ENCODE measurements at places on chromosomes 4 and X.

GRCh38 chr4:3461515-3462291, 1.4 kb upstream of the DOK7 start:
- DNase-seq: no peak

DNA sequence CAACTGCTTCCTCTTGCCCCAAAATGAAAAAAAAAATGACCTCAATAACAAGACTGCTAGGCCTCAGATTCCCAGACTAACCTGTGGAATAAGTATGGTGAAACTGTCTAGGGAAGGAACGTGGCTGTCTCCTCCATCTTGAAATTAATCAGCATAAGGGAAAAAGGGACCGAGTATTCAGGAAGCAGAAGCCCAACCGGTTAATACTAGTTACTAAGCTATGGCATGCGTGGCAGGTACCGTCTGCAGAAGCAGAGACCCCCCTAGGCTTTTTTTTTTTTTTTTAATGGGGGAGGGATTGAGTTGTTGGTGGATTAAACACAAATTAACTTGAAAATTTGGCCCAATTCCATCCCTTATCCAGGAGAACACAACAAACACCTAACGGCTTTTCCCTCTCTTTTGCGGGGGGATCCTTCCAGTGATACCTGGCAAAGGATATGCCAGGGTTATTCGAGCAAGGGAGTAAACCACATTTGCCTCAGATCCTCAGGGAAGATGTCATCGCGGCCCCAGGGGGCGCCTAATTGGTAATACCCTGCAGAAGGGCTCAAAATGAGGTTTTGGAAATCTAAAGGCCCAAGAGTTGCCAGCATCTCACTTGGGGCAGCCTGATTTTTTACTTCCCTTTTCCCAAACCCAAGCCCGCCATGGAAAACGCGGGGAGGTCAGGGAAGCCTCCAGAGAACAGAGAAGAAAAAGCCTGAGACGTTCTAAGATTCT, 893 bp downstream of the RLIM start:
- peak; percentile 1 for DNase-seq

GRCh38 chr4:122252584-122252983, 100.5 kb downstream of the BLTP1 start:
- no peak for DNase-seq

GRCh38 chr4:129532573-129532972, 436.6 kb downstream of the C4orf33 start:
- no peak for DNase-seq

DNA sequence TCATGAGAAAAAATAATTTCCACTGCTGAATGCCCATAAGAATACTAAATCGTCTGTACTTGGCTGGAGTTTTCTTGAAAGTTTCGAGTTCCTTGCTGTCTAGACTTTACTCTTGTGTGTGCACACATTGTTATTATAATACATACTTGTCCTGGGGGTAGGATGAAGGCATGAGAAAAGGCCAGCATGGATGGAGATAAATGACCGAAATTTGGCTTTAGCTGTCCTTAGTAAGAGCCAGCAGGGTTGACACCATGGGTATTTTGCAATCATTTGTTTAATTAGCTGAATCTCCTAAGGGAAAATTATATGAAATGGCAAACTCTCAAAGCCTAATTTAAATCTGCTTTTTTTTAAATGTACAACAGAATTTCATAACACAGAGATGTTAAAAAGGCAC, 641.6 kb downstream of the ADGRL3 start:
- no peak for DNase-seq

DNA sequence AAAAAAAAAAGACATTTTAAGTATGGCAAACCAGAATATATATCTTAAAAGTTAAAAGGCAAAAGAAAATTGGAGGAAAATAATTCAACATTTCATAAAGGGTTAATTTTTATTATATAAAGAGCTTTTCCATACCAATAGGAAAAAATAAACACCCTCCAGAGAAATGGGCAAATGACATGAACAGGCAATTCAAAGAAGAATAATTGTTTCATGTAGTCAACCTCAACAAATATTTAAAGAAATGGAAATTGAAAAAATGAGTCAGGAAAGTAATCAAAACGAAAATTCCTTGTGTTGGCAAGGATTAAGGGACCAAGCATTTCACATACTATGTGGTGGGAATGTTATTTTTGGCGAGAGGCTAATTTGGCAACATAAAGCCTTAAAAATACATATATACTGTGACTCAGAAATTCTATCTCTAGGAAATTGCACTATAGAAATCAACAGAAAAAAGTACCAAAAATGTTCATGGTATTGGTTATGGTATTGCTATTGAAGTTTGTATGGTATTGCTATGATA, 87.6 kb downstream of the HAUS3 start:
- no peak for DNase-seq

DNA sequence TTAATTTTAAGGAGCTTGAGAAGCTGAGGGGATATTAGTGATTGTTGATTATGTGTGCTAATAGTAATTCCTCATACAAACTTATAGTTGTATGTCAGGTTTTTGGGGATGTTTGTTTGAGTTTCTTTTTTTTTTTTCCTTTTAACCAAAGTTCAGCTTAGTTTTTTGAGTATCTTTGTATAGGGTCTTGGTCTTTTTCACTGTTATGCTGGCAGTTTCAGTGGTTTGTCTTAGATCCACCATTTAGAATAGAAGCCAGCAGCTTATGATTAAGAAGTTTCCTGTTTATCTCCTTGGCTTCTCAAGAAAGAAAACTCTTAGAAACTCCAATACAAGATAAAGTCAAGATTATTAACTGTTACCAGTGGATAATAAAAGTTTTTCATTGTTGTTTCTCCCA, 16.1 kb downstream of the CPEB2 start:
- no peak for DNase-seq

DNA sequence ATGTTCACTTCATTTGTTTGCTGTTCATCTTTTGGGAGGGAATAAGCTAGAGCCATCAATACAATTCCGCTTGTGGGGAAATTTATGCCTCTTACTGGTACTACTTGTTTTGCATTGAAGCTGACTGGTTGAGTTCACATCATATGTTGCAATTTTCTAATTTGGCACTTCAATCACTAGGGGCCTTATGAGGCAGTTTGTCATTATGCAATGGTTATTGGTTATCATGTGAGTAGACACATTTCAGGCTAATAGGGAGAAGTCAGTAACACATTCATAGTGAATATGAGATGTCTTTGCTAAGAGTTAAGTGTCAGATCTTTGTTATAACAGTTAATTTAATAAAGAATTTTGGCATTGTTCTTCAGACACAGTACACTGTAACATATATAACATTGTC, 5.0 kb downstream of the RPL36A start:
- DNase-seq: no peak

DNA sequence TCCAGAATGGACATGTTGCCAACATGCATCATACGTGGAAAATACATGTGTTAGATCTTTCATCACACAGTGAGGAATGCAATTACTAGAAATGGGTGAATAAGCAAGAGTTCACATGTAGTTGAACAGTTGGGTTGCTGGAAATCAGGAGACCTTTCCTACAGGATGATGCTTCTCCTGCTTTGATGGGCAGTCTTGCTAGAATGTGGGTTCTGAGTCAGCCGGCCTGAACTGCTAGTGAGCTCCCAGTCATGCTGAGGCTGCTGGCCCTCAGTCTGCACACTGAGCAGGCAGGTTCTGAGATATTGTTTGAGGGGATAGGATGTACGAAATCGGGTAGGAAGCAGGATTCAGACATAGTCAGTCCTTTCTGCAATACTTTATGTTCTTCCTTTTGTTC, 20.2 kb downstream of the MSL3 start:
- DNase-seq: no peak

DNA sequence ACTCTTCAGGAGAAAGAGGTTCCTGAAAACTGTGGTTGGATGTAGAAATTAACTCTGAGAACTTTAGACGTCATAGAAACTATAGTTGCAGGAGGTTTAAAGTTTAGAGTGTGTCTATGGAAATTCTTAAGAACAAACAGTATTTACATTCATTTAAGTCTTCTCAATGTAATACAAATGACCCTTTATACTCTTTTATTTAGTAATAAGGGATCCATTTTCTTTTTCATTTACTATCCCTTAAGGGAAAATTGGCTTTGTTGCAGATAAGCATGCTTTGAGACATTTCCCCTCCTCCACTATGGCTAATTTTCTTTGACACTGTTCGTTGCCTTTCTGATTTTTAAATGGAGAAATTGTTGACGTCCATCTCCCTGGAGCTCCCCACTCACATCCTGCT, 96.4 kb downstream of the POLA1 start:
- no peak for DNase-seq

DNA sequence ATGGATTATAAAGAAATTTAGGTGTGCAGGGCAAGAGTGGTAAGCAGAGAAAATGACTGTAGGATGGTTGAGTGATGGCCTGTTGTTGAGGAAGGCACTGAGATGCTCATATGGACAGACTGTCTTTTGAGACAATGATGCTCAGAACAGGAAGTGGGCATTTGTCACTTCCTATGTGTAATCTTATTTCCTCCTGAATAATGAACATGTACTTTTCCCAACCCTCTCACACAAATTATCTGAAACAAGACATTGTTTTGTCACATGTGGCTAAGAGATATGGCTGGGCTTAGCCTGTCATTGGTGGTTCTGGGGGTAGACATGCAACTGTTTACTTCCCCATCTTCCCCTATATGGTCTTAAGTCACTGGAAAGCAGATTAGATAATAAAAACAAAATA, 240.5 kb downstream of the CFAP47 start:
- DNase-seq: no peak

DNA sequence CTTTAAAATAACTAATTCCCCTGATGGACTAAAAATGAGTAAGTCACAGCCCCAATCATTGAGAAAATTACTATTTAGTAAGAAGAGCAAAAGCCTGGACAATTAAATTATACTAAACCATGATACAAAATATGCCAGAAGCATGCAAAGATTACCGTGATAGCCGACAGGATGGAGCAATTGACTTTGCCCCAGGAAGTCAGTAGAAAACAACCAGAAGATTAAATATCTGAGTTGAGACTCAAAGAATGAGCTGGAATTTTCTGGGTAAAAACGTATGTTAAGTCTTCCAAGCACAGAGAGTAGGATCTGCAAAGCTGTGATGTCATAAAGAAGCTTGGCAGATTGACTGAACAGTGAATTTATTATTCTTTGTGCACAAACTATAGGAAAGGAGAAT, 816.1 kb upstream of the TENM3 start:
- no peak for DNase-seq

GRCh38 chr4:169756971-169757574, 671 bp downstream of the HPF1 start:
- no peak for DNase-seq

- no peak for DNase-seq
Measured at GRCh38 chr4:2712261-2712842, 43.8 kb downstream of the TNIP2 start.

DNA sequence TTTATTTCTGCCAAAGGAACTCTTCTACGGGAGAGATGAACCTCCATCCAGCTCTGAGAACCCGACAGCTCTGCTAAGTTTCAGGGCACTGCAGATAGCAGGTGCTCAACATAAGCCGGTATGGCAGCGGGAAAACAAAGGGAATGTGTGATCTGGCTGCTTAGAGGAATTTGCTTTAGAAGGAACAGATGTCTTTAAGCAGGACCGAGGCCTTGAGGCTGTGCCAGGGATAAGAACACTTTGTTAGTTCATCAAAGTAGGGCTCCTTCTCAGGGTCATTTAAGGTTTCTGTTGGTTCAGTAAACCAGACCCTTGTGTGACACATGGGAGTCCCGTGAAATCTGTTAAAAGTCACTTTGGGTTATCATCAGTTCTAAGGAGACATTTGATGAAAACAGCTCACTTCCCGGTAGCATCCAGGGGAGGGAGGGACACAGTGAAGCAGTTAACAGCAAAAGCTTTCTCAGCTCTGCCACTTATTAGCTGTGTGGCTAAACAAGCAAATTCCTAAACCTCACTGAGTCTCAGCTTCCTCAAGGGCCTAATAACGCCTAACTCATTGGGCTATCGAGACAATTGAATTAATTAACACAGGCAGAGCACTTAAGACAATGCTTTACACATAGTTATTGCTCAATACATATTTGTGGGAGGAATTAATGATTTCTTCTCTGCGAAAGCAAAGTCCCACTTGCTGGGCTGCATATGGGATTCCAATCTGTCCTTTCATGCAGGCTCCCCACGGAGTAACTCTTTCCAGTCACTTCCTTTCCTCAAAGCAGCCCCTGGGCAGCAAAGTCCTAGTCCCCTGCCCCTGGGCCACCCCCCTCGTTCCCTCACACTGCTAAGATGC, 2.9 kb upstream of the FTSJ1 start:
- no peak for DNase-seq

- no peak for DNase-seq
Measured at GRCh38 chrX:10722851-10723250, 102.5 kb upstream of the MID1 start.

GRCh38 chr4:39814403-39815185, 116.7 kb downstream of the UBE2K start:
- DNase-seq: no peak

GRCh38 chrX:69321006-69321655, 155.9 kb upstream of the PJA1 start:
- no peak for DNase-seq

- no peak for DNase-seq
Measured at GRCh38 chr4:3174371-3175338, 74.3 kb upstream of the MSANTD1 start.

DNA sequence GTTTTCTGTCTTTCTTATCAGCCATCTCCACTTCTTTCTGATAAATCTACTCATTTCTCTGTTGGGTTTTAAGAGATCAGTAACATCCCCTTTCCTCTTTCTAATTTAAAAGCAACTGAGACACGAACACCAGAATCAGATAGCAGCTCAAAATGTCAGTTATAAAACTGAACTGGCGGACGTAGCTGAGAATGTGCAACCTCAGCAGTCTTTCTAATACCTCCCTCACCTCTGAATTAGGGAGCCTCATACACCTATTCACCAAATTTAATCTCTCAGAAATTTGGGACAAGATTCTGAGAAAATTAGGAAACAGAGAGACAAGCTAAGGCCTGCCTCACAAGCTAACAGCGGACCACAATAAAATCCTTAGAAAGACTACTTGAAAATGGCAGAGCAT, 52.0 kb upstream of the ACSL4 start:
- no peak for DNase-seq

DNA sequence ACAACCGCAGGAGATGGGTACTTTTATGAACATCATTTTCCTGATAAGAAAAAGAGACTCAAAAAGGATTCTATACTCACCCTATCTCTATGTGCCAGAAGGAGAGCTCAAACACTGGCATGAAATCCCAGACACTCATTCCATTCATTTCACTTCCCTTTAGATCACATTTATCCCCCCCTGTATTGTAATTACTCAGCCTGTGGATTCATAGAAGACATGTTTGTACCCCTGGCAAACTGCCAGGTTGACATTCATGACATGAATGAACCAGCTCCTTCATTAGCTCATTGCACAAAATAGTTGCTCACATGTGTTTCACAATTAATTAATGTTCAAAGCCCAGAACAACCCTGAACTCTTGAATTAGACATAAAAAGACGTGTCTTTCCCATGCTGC, 4.9 kb downstream of the SMR3A start:
- DNase-seq: no peak

GRCh38 chr4:102493794-102494193, 7.4 kb upstream of the NFKB1 start:
- DNase-seq: no peak
